DMS79 treated with DMSO at 0.1 percent for 48 hours (cell line): ENCODE measurements at places on chromosomes 12 and 14.

DNA sequence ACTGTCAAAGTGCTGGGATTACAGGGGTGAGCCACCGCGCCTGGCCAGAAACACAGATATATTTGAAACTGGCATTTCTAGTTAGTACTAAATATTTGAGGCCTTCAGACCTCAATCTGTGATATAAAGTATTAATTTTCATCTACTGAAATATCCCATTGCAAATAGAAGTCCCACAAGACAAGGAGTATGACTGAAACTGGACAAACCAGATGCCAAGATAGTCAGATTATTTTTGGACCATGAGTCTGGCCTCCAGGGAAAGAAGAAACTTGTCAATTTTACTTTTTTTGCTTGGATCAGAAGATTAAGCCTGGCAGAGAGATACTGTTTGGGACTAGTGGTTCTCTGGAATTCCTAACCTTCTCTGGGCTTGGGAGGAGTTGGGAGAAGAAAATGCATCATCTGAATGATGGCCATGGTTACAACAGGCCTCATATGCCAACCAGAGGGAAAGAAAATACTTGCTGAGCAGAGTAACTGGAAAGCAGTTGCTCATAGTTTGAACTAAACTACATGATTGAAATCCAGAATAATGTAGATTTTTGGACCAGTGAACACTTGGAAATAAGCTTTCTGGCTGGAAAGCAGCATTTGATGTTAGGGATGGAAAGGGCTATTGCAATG lies 2.9 kb upstream of the SMOC1 start:
- no peak for DNase-seq

DNA sequence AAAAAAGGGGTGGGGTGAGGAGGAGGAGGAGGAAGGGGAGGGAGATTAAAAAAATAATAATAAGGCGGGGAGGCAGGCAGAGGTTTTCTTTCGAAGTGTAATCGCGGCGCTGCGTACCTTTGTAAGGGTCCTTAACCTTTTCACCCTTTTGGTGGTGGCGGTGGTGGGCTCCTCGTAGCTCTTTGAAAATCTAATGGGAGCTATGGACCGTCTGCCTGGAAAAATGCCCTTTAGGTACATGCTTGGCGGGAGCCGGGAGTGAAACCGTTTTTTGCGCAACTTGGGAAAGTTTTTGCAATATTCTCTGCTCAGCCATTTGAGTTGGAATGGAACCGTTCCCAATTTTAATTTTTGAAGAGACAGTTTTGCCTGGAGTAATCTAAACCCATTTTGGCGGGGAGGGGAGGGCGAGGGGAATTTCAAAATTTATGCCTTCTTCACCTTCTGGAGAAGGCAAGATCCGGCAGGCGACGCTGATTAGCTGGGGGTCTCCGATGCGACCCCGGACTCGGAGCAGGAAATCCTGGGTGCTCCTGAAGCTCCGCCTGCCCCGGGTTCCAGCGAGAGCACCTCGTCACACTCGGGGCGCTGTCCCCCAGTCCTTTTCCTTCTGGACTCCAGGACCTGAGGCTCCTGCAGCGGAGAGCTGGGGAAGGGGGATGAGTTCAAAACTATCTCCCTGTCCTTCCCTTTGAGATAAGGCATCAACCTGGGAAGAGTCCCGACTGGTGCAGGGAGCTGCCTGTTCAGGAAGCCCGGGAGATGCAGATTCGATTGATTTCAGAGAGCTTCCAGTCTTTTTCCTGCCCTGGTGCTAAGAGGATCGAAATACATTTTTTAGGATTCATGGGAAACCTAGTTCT lies 74.6 kb upstream of the TBX5 start:
- DNase-seq, result peak; percentile 36

- no peak for DNase-seq
These were observed 428.3 kb downstream of the TMTC2 start for GRCh38 chr12:83114966-83115365.

DNA sequence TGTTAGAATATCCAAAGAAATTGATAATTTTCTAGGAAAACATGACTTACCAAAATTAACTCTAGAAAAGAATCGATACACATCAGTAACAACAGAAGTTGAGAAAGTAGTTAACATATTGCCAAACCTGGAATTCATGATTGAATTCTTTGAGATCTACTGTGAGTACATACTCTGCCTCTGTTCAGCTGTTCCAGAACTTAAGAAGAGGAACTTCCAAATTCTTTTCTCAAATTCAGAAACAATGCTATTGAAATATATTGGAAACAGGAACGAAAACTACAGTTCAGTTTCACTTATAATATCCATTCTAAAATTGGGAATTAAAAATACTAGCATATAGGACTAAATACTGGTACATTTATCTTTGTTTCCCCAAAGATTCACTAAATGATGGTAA lies 57.9 kb downstream of the MARK3 start:
- no peak for DNase-seq

DNA sequence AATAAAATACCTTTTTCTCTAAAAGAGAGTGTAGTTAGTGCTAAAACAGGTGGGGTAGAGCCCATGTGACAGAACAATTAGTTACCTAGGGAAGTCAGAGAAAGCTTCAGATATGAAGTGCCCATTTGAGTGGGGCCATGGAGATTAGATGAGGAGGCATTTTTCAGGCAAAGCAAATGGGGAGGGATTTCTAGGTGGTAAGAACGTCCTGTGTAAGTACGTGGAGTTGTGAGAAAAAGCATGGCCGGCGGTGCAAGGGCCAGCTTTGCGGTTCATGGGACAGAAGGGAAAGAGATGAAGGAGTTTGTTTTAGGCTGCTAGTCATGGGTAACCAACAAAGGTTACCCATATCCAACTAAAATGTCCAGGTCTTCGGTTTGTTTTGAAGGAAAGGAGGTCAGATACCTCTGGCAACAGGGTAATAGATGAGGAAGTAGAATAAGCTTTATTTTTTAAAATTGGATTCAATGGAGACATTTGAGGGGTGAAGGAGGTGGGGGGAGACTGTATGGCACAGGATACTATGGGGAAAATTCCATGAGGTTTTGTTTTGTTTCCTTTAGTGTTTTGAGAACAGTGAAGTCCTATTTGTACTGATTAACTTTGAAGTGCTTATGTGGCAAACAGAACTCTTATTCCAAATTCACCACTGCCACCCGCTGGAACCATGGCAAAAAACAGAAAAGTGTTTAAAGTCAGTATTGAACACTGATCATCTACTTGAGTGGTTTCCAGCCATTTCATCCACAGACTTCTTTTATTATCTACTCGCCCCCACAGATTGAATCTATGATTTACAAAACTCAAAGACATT lies 10.0 kb upstream of the SNRPF start:
- DNase-seq, result peak; percentile 13

GRCh38 chr14:33210311-33210710 lies 271.6 kb downstream of the NPAS3 start:
- no peak for DNase-seq

- no peak for DNase-seq
These were observed 19.7 kb upstream of the IFT81 start for GRCh38 chr12:110104188-110105094.

GRCh38 chr12:74981541-74981940 lies 228.1 kb downstream of the KCNC2 start:
- no peak for DNase-seq

GRCh38 chr12:6928022-6928702 lies 403 bp downstream of the ATN1 start:
- DNase-seq, result no peak

- no peak for DNase-seq
These were observed 6.8 kb upstream of the OTUB2 start for GRCh38 chr14:94019329-94019728.

DNA sequence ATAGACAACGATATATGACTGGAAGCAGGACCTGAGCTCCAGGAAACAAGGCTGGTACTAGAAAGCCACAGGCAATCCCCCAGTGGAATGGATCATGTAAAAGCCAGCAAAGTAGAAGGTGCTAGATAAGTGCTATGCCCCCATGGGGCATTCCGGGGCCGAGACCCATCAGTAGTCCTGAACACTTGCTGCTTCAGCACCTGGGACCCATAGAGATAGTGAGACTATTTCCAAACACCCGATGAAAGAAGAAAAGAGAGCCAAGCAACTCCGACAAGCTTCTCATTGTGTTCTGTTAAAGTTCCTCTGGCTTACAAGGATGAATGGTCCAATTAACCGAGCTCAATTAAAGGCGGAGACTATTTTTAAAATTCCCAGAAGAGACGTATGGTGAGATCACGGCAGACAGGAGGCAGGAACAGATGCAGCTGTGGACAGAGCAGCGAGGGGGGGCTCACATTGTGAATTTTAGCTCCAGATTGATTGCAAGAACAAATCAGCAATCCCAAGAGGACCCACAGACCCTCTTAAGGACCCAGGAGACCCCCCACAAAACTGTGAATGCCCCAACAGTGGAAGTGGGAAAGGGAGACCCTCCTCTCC lies 142.5 kb upstream of the OVCH1 start:
- DNase-seq, result no peak

- peak; percentile 17 for DNase-seq
These were observed 39.6 kb downstream of the IQSEC3 start for GRCh38 chr12:106118-106591.

DNA sequence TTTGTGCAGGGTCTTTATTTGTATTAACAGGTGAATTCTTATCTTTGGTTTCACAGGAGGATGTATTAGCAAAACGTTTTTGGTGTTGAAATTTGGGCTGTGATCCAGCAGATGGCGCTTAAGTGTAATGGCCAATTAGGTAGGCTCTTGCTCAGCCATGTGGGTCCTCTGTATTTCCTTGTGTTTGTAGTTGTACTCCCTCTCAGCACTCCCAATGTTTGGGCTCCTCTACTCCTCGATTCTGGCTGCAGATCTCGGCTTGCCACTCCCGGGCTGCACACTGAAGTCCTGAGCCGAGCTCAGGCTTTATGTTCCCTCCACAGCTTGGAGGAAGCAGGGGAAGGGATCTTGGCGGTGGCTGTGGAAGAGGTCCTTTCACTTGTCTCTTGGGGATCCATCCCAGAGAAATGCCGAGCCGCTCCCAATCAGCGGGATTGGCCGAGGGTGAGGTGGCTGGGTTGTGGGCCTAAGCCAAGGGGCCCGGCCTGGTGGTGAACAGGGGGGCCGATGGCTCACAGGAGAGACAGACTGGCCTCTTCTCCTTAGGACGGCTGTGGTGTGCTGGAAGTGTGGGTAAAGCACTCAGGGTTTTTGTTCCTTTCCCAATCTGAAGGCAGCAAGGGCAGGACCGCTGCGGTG lies 133.7 kb downstream of the AEBP2 start:
- no peak for DNase-seq

- DNase-seq, result no peak
These were observed 3.0 kb downstream of the ARHGAP5 start for GRCh38 chr14:32080001-32080510.

- DNase-seq, result no peak
These were observed 5.6 kb downstream of the DDX47 start for GRCh38 chr12:12818701-12819100.

GRCh38 chr14:102849526-102850379 lies 72.5 kb downstream of the TRAF3 start:
- DNase-seq, result peak; percentile 84

- no peak for DNase-seq
These were observed 129.2 kb upstream of the RFLNA start for GRCh38 chr12:124165695-124166094.

DNA sequence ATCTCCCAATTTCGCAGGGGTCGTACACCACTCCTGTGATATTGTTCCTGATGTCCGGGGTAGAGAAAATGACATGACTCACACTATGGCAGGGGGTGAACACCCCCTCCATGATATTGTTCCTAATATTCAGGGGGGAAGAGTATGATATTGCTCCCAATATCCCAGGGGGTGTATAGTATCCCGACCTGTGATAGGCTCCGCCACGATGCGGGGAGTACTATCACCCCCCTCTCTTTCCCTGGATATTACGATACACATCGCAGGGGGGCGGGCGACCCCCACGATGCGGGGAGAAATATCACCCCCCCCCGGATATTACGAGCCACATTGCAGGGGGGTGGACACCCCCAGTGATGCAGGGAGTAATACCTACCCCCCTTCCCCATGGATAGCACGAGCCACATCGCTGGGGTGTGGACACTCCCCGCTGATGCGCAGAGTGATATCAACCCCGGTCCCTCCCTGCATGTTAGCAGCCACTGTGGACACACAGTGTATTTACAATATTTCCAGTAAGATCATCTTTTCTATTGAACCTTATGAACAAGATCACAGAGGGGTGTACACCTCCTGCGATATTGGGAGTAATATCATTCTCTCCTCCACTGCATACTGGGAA lies 17.7 kb downstream of the SMIM41 start:
- no peak for DNase-seq

DNA sequence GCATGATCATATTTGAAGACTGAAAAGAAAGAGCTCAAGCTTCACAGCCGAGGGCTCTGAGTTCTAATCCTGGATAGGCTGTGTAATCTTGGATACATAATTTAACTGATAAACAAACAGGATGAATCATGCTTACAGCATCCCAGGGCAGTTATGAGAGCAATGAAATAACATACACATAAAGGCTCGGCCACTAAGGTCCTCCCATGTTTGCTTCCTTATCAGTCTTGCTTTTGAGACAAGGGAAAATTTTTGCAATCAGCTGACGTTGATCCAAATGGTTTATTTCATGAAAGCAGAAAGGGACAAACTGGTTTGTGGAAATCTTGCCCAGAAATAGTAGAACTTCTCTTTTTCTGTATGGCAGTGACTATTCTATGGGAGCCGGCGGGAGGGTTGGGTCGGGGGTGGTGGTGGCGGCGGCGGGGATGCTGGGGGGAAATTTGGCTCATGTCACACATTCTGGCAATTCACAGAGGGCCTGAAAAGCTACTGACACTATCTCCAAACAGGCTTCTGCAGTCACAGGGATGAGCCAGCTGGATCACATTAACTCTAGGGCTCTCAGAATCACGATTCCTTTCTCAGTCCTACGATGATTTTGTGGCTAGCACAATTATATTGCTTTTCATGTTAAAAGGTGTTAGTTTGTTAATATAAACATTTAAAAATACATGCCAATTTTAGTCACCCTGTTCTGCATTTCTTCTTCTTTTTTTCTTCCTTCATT lies 124.5 kb downstream of the SLC8A3 start:
- DNase-seq, result no peak

DNA sequence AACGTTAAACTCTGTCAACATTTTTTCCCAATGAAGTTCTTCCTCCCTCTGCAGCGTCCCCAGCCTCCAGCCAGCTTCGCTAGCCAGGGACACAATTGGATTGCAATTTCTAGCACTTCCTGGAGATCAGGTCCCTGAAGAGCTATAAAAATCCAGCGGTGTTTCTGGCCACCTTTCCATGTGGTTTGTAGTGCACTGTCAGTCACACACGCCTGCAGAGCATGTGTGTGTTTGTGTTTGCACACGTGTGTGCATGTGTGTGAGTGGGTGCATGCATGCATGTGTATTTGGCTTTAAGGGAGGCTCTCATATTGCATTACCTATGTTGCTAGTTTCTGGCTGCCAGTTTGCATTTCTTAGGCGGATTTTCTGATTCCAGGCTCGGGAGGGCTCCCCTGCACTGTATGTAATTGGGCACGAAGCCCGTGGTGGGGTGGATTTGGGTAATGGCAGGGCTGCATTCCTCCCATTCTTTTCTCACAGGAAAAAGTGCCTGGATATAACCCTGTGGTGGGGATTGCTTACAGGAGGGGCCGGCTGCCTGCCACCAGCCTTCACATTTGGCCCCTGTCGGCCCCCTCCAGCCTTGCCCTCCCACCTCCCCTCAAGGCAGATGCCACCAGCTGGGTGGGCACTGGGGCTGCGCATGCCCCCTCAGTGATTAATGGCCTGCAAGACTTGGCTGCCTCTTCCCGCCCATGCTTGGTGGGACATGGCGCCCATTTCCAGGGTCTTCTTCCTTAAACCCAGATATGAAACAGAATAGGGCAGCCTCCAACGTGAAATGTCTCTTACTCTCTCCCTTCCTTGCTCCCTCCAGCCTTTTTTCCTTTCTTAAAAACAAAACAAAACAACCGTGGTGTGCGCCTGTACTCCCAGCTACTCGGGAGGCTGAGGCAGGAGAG lies 74.0 kb downstream of the TSPAN9 start:
- peak; percentile 69 for DNase-seq
